ENCODE measurements at places on chromosomes 7 and 10.

GRCh38 chr10:44978570-44979280 lies at the start of gene DEPP1:
Gene DEPP1, minus strand, starts transcription at chr10:44978809. Its CDS starts 779 bp downstream, at chr10:44978030.
- DNase-seq = no peak

- DNase-seq = no peak
These were observed 683.3 kb downstream of the GRM8 start for GRCh38 chr7:126569402-126569801.

- no peak for DNase-seq
These were observed 285.7 kb downstream of the RPS24 start for GRCh38 chr10:78319371-78319770.

DNA sequence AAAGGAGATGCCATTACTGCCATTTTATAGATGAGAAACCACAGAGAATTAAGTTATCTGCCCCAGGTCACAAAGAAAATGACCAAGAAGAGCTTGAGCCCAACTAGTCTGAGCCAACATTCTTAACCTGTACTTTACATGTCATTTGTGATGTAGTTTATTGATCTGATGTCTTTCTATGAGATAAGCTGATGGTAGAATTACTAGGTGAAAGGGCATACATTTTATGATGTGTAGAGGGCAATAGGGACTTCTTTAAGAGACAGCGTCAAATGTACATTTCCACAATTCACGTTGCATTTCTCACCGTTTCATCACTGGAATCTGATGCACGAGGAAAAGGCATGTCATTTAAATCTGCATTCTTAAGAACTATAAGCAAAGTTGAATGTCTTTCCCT lies 11.3 kb downstream of the ACSL5 start:
- DNase-seq = no peak

DNA sequence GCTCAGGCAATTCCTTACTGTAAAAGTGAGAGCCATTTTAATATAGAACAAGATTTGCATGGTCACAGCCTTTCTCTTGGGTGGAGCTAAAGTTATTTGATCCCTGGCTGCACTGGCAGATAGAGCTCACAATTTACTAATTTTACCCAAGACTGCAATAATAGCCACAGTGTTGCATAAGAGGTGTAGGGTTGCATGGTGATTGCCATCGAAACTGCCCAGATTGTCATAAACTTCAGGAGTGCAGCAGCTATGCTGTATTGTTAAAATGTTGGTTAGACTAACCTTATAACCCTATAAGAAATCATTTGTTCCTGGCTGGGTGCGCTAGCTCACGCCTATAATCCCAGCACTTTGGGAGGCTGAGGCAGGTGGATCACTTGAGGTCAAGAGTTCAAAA lies 50.0 kb downstream of the VCL start:
- no peak for DNase-seq

- DNase-seq = no peak
These were observed 52.6 kb downstream of the CHST3 start for GRCh38 chr10:72016608-72017300.

GRCh38 chr10:9274206-9274755 lies 1219.8 kb downstream of the GATA3 start:
- no peak for DNase-seq

DNA sequence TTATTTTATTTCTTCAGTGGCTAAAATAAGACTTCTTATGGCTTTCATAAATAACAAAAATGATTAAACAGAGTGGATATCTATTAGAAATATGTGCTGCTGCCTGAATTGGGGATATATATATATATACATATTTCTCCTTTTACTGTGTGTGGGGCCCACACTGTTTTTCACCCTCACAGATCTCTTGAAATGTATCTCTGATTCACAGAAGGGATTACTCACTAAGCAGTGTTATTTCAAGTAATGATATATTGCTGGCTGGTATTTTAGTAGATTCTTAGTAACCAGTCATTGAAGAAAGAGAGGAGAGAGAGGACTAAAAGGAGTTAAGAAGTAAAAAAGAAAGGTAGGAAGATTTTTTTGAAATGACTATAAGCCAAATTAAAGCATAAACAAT lies 308.6 kb upstream of the NRP1 start:
- DNase-seq = no peak

DNA sequence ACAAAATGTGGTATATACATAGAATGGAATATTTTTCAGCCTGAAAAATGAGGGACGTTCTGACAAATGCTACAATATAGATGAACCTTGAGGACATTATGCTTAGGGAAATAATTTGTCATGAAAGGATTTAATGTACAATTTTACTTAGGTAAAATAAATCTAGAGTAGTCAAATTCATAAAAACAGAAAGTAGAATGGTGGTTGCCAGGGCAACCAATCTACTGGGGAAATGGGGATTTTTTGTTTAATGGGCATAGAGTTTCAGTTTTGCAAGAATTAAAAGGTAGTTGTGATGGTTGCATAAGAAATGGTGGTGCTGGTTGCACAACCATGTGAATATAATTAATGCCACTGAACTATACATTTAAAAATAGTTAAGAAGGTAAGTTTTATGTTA lies 296.0 kb upstream of the SP4 start:
- DNase-seq = no peak

- DNase-seq = no peak
These were observed 6.7 kb downstream of the ANKRD16 start for GRCh38 chr10:5882961-5883360.

- no peak for DNase-seq
These were observed 1336.0 kb downstream of the GATA3 start for GRCh38 chr10:9390516-9390915.

- no peak for DNase-seq
These were observed 1.1 kb upstream of the CNTNAP2 start for GRCh38 chr7:146115548-146115850.

DNA sequence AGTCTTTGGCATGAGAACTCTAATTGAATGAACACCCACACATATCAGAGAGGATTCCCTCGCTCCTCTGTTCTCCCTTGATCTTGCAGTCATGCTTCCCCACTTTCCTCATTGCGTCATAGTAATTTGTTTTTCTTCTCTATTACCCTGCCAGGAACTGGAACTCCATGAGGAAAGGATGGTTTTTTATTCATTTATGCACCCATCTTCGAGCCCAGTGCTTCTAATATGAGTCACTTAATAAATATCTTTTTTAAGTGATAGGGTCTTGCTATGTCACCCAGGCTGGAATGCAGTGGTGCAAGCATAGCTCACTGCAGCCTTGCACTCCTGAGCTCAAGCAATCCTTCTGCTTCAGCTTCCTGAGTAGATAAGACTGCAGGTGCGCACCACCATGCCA lies 83.5 kb downstream of the OTUD1 start:
- DNase-seq = no peak

GRCh38 chr7:105429746-105430612 lies 41.3 kb upstream of the SRPK2 start:
- peak; percentile 75 for DNase-seq

DNA sequence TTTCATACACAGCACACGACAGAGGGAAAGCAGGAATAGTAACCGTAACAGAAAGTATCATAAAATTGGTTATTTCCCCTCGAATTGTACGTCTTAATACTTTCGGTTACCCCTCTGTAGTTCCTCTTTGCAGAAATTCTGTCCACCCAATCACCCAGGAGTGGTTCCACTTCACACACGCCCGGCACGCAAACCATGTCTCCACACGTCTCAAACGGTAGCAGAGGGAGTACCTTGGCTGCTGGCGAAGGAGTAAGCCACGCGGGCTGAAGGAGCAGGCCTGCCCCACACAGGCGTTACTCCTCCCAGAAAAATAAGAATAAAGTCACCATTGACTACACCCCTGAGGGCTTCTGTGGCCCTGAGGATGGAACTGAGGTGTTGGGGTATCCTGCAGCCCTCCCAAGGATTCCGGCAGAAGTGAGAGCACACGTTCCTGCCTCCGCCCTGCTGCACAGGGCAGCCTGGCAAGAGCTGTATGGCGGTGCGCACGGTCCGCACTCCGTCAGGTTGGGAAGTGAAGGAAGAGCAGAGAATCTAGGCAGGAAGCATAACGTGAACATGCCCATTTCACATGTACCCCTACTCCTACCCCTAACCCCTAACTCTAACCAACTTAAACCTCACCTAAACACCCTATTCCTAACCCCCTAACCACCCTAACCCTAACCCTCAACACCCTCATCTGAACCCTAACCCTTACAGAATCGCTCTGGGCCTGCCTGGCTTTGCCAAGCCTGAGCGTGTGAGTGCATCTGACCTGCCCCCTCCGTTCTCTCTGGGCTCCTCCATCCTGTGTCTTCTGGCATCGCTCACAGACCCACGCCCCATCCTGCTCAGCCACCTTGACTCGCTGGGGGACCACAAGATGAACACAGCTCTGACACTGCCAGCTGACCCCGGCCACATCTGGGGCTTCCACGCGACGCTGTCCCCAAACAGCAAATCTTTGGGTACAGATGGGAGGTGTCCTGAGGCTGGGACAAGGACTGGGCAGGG lies 18.2 kb downstream of the GPR146 start:
- no peak for DNase-seq

DNA sequence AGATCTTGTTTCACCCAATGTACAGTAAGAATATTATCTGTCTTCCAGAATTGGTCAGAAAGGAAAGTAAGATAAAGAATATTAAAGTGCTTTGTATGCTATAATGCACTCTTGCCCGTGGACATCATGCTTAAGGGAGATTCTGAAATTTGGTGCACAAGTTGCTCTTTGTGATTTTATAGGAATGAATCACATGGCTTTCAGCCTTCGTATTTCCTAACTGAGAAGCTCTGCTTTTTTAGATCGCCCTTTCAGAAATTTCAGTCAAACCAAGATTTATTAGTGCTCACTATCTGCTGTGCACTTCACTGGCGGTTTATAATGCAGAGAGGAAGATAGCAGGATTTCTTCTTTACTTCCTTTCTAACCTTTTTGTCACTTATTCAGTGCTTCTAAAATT lies 1248.5 kb upstream of the LRRN3 start:
- DNase-seq = no peak

GRCh38 chr10:126126866-126127265 lies 230.5 kb downstream of the FANK1 start:
- DNase-seq = no peak

DNA sequence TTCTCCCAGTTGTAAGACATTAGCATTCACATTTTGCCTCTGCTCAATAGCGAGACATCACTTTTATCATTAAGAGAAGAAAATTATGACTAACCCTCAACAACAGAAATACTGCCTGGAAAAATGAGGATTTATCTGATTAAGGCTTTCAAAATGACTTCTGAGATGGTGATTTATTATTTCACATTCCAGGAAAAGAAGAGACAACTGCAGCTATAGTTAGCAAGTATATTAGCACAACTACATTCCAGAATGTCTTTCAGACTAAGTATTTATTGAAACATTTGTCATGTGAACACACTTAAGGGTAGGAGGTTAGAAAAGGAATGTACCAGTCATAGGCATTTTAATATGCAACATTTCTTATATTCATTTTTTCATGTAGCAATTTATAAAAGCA lies 162.0 kb downstream of the IQUB start:
- DNase-seq = no peak

GRCh38 chr7:134034652-134035051 lies 92.5 kb upstream of the LRGUK start:
- no peak for DNase-seq

- DNase-seq = no peak
These were observed 63.2 kb downstream of the CCDC3 start for GRCh38 chr10:12938271-12938670.

DNA sequence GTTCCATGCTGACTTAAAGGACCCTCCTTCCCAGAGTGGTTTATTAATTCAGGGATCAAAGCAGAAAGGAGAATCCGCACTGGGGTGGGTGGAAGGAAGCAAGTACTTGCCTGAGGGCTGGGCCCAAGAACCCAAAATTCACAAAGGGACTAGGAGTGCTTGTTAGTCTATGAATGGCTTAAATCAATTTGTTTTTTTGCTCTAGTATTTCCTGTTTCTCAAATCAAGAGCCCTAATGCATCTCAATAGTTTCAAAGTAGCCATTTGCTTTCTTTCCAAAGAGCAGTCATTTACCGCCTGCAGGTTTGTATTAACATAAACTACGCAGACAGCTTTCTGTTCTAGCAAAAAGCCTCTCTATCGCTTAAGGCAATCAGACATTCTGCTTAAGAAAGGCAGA lies 44.2 kb upstream of the SLC35G1 start:
- no peak for DNase-seq

GRCh38 chr7:57496395-57496794 lies 46.4 kb downstream of the ZNF716 start:
- no peak for DNase-seq

DNA sequence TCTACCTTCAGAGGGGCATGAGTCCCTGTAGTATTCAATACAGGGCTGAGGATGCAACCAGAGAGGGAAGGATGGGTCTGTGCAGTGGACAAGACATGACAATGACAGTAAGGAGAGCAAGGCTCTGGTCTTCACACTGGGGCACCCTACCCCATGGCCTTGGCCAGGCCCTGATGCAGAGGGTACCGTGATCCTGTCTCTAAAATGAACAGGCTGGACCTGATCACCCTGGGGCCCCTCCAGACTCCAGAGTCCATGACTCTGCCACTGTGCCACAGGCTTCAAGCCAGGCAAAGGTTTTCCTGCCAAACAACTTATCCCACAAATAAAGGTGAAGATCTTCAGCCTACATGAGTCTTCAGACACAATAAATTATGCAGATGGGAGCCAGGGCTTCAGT lies 4.9 kb downstream of the MAT1A start:
- DNase-seq = no peak

DNA sequence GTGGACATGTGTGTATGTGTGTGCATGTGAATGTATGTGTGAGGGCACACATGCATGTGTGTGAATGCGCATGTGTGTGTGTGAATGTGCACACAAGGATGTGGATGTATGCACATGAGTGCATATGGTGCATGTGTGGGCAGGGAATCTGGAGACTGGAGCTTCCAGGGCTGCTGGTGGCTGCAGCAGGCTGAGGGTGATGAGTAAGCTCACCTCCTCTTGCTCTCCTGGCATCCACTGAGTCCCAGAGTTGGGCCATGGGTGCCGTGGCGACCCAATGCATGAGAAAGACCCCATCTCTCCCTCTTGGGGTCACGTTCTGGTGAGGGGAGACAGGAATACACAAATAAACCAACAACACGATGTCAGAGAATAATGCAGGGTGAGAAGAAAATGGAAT lies 33.3 kb upstream of the COL13A1 start:
- no peak for DNase-seq

DNA sequence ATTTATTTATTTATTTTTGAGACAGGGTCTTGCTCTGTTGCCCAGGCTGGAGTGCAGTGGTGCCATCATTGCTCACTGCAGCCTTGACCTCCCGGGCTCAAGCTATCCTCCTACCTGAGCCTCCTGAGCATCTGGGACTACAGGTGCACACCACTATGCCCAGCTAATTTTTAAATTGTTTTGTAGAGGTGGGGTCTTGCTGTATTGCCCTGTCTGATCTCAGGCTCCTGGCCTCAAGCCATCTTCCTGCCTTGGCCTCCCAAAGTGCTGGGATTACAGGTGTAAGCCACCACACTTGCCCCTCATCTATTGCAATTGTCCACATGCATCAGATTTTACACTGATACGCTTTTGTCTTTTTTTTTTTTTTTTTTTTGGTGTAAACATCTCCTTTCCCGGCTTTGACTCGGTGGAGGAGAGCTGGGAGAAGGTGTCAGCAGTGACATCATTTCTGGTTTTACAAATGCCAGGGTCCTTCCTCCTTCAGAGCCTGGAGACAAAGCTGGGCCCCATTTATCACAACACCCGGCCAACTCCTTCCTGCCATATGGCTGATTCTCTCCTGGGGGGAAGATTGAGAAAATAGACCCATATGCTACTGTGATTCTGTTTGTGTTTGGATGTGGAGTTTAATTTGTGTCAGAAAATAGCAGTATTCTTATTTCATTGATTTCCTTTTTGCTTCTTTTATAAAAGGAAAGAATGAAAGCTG lies 61.3 kb downstream of the GALNT17 start:
- no peak for DNase-seq

- DNase-seq = no peak
These were observed 5.8 kb downstream of the EVX1 start for GRCh38 chr7:27248427-27248806.

GRCh38 chr7:85806321-85806720 lies 619.5 kb upstream of the SEMA3D start:
- no peak for DNase-seq
